ENCODE measurements at places on chromosomes 6 and 20. TPM values are rescaled to one million over a fixed set of nuclear protein-coding genes. Genes with fewer than 3 reads are reported as not detected.

The LTA gene
- total RNA-seq = not detected

The TGM3 gene
- total RNA-seq = 0.08 TPM

The MEI4 gene
- not detected for total RNA-seq

The ECT2L gene
- total RNA-seq = not detected

The LATS1 gene
- 8.2 TPM for total RNA-seq

The PPP1R16B gene
- 0.08 TPM for total RNA-seq

The CCDC170 gene
- total RNA-seq = 0.12 TPM

The DLK2 gene
- 8.1 TPM for total RNA-seq

The WFDC10B gene
- total RNA-seq = not detected

All from A549 treated with Hydrocortisone at 1 μM for 4 hours (cell line).